ENCODE measurements at places on chromosomes 16 and 17.

DNA sequence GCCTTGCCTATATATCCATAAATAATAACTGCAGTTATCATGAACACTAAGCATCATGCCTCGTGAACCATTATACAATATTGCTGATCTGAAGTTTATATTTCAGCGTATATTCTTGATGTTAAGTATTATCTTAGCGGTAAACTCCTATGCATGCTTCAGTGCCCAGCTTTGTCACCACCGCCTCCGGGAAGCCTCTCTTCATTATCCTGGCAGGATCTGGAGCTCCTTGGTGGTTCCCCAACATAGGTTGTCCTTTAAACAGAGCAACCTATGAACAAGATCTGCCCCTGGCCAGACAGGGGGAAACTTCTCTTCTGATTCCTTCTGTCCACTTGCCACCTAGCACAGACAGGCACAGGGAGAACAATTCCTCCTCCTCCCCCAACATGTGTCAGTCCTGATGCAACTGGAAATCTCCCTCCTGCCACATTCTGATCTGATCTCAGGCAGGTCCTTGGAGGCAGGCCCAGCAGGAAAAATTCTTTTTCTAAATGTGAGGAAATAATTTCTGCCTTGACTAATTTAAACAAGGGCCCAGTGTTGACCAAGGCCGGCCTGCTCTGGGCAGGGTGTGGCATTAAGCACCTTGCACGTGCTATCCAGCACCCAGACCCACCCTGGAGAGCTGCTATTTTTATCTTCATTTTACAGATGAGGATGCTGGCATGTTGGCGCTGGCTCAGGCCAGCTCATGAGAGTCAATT lies 22.4 kb downstream of the SPNS2 start:
- DNase-seq = no peak

DNA sequence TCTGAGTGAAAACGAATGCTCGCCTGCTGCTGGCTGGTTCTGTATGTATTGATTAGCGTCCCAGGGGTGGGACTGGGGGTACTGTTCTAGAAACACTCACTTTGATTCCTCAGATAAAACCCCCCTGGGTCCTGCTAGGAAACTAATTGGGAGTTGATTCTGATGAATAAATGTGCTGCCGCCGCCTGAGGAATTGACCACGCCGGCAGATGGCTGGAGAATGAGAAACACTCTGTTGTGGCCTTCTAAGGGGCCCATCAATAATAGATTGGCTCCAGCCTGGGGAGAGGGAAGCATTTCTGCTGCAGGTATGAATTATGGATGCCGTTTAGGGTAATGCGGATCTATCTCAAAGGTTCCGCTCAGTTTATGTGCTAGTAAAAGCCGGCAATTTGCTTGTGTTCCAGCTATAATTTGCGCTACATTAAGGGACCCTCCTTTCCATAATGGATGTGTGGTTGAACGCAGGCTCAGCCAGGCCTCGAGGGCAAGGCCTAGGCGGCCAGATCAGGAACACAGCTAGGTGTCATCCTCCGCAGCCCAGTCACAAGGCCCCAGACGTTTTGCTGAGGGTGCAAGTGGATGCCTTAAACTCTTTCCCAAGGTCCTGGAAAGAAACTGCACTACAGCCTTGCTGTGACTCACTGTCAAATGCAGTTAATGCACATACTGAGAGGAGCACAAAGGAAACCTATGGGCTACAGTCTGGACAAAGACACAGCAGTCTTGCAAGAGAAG lies 132.2 kb upstream of the HS3ST2 start:
- no peak for DNase-seq

DNA sequence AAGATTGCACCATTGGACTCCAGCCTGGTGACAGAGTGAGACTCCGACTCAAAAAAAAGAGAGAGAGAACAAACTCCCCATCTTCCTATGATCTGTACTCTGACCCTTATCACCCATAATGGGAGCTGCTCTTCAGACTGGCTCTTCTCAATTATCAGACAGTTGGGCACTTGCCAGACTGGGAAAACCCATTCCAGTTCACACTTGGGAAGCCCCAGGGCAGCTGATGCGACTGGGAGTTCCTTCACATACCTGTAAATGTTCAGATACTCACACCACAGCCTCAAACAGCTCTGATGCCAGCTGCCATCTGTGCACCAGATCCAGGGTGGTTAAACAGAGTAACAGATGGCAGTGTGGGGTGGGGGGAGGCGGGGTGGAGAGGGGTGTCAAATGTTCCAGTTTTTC lies 23.8 kb upstream of the TMEM101 start:
- DNase-seq = no peak

- DNase-seq = no peak
Observed at GRCh38 chr16:23125277-23125676, 24.0 kb downstream of the USP31 start.

- no peak for DNase-seq
Observed at GRCh38 chr17:9261081-9262012, 240.0 kb downstream of the NTN1 start.

DNA sequence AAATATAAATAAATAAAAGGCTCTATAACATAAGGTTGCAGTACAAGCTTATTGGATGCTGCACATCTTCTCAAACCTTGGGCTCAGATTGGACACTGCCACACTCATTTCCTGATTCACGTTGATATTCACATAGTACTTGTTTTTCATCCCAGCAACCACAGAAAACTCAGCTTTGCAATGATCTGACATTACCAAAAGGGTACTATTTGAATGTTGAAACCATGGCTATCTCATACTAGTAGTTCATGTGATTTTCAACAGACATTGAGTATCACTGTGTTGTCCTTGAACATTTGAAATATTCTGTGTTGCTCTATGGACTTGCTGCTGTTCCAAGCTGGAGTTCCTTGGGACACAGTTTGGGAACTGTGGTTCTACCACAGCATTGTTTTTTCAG lies 14.0 kb upstream of the DDX52 start:
- no peak for DNase-seq

DNA sequence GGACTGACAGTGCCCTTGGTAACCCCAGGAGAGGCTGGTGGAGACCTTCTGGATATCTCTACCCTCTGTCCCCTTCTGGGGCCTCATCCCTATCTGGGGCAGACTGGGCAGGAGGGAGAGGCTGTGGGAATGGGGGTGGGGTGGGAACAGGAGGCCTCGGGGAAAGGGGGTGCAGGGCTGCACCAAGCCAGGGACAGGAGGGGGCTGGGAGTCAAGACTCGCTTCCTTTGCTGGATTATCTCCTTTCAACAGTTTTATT lies 24.8 kb downstream of the G6PC3 start:
- no peak for DNase-seq

- DNase-seq = no peak
Observed at GRCh38 chr17:80612997-80613731, 68.5 kb downstream of the RPTOR start.

DNA sequence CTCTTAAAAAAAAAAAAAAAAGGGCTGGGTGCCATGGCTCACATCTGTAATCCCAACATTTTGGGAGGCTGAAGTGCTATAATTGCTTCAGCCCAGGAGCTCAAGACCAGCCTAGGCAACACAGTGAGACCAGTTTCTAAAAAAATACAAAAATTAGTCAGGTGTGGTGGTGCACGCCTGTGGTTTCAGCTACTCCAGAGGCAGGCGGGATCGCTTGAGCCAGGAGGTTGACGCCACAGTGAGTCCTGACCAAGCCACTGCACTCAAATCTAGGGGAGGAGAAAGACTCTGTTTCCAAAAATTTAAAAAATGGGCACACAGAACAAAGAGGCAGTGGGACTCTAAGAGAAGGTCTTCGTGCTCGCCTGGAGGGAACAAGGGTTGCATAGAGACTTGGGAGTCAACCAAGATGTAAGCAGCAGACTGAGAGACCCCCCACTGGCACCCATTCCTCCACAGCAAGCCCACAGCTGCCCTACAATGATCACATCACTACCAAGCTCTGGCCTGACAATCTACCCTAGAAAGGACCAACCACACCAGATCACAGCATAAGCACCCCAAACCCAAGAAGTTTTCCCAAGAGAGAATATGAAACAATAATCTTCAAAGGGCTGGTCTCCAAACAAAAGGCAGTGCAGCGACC lies 121.6 kb downstream of the ANKRD11 start:
- no peak for DNase-seq

- DNase-seq = no peak
Observed at GRCh38 chr16:30380803-30381208, 1.6 kb downstream of the SEPTIN1 start.

All from stimulated activated effector memory CD8-positive, alpha-beta T cell treated with anti-CD3 and anti-CD28 coated beads, Interleukin-12 subunit alpha, Interleukin-12 subunit beta, amount 100 ng/mL, for 72 hours (primary cell).